GM13976 (cell line): ENCODE measurements at places on chromosomes 6 and 20.

GRCh38 chr20:17835240-17835933, 133.2 kb downstream of the SNX5 start:
- no peak for DNase-seq

DNA sequence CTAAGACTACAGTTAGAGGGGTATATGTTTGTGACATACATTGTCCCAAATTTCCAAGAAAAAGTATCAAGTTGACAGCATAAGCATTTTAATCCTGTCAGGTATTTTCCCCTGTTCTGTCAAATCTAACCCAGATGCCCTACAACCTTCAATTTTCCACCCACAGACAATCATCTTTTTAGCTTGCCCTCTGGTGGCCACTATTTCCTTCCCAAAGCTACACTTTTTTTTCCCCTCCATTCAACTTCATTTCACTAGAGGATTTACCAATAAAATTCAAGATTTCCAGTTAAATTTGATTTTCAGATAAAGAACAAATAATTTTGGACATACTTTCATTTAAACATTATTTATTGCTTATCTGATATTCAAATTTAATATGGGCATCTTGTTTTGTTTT, 286.6 kb downstream of the TENT5A start:
- no peak for DNase-seq

- no peak for DNase-seq
Measured at GRCh38 chr6:121260651-121261102, 73.6 kb downstream of the TBC1D32 start.

- DNase-seq = peak; percentile 33
Measured at GRCh38 chr20:21514553-21515251, 838 bp upstream of the NKX2-2 start.
